COR-L47 (cell line): ENCODE measurements at places on chromosomes 7 and 10.

- DNase-seq = peak; percentile 6
These were observed 1.1 kb downstream of the KEL start for GRCh38 chr7:142960955-142961512.

- no peak for DNase-seq
These were observed 2.6 kb downstream of the MET start for GRCh38 chr7:116674508-116675173.

DNA sequence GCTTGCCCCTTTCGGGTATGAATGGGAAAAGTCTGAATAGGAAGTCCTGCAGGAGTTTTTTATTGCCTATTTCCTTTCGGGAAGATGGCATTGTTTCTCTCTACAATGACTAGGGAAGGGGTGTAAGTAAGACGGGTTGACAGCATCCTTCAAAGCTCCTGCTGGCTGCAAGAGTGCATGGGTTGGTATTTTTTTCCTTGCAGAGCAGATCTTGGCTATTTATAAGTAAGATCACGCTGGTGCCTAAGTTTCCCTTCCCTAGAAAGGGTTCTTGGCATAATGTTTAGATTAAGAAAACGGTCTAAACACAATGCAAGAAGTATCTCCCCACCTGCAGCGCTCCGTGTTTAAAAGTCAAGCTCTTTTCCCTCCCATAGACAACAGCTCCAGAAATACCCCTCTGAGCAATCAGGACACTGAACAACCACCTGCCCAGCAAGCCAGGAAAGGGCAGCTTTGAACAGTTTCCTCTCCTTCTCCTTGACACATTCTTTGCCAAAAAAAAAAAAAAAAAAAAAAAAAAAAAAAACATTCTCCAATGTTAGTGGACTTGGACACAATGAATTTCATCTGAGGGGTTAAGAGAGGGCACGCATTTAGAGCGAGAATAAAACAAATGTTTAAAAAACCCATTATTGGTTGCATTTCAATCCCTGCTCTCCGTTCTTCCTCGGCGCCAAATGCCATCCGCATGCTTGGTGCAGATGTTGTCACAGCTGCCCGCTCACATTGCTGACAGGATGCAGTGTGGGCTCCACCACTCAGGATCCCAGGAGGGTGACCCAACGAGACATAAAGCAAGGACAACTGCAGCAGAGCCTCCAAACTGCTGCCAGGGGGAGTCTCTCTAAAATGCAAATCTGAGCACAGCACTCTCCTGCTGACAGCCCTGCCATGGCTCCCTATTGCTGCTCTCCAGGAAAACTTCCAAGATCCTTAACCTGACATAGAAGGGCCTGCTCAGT lies 427.4 kb upstream of the MGMT start:
- no peak for DNase-seq

DNA sequence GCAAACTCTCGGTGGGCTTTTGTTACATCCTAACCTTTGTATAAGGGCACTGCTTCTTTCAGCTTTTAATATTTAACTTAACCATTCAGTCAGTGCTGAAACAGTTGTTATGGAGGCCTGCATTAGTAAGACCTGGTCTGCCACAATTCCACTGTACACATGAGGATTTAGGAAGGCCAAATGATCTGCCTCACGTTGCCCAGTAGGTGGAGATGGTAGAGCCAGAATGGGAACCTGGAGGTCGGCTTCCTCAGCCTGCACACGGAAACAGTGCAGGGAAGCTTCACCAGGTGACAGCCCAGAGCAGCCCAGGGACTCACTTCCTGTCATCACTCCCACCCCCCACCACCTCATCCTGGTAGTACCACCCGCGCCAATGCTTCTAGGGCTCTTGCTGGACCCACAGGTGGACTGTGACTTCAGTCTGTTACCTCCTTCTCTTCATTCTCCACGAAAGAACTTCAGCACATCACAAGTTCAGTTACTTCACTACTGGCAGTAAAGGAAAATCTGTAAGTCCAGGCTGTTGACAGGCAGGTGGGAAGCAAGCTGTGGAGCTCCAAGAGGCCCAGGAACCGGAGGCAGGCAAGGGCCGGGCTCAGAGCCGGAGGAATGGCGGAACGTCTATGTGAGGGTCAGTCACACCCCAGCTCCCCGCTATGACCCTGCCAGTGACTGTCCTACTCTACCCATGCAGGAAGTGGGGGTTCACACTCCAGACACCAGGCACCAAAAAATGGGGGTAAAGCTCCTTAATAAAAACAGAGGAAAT lies 480.3 kb upstream of the C7orf33 start:
- DNase-seq = peak; percentile 12
